Activated CD8-positive, alpha-beta memory T cell treated with anti-CD3 and anti-CD28 coated beads, Interleukin-2, amount 10 ng/mL, durations not matched to agents 7 days and 5 days (primary cell): ENCODE measurements at places on chromosomes 5 and 9. TPM values are rescaled to one million over a fixed set of nuclear protein-coding genes. Genes with fewer than 3 reads are reported as not detected.

The IGFBPL1 gene
- total RNA-seq: not detected

- H3K4me1 ChIP-seq: peaks cover 6% of the 10 kb centered on the region
- H3K4me3 ChIP-seq: no peak overlapping the region
- peaks cover 4% of the 10 kb centered on the region for H3K27me3 ChIP-seq
- no peak overlapping the region for H3K27ac ChIP-seq
- no peak for DNase-seq
Measured at GRCh38 chr9:32864971-32865370, 81.6 kb downstream of the TMEM215 start.

DNA sequence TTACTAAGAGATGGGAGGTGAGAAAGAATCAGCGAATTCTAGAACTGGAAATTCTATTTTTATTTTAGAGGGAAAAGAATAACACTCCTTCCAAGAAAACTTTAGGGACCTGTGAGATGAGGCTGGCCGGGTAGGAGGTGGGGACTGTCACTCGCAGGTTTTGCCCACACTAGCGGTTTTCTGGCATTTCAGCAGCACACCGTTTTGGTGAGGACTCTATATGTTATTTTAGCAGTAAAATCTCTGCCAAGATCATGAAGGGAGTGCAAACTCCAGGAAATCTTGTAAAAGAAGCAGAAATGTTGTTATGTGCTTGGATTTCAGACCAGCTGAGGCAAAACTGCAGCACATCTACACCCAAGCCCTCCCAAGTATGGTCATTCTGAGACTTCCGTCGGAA is 470.6 kb downstream of the PSAT1 start:
- H3K36me3 ChIP-seq: no peaks in the 10 kb centered on the region
- H3K27ac ChIP-seq: no peak overlapping the region
- H3K27me3 ChIP-seq: no peaks in the 10 kb centered on the region
- no peak for DNase-seq
- H3K4me1 ChIP-seq: no peaks in the 10 kb centered on the region
- H3K4me3 ChIP-seq: no peak overlapping the region

DNA sequence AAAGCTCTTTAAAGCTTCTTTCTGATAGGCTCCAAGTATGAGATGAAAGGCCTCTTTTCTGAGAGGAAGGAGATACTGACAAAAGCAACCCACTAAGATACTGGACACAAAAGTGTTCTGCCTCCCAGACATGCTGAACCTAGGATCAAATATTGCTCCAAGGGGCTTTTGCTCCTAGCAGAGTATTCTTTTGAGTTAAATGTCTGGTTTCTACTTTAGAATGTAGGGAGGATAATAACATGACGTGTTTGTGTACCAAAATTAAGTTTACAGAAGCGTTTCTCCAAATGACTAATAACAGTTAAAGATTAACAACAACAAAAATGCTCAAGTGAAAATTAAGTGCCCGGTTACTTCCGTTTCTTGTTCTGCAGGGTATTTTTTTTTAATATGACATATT is 2293.3 kb upstream of the C9orf72 start:
- H3K36me3 ChIP-seq: no peaks in the 10 kb centered on the region
- no peaks in the 10 kb centered on the region for H3K27me3 ChIP-seq
- no peaks in the 10 kb centered on the region for H3K4me1 ChIP-seq

- H3K4me3 ChIP-seq: no peak overlapping the region
- H3K4me1 ChIP-seq: no peaks in the 10 kb centered on the region
- no peak for DNase-seq
Measured at GRCh38 chr5:112203229-112203628, 215.8 kb downstream of the EPB41L4A start.

DNA sequence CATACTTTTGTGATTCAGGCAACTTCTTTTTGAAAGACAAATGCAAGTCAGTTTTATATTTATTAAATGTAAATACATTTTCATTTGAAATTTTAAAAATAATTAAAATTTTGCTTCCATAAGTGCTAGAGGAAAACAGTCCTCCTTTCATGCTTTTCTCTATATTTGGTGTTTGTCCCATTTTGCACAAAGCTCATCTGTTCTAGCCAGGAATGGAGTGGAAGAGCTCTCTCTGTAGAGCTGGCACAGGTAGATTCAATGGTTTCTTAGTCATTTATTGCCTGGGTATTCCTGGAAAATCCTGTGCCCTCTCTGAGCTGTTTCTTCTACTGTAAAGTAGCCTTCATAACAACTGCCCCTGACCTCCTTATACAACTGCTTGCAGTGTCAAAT is 267.6 kb upstream of the HAPLN1 start:
- no peaks in the 10 kb centered on the region for H3K27me3 ChIP-seq
- H3K4me3 ChIP-seq: no peak overlapping the region
- no peak for DNase-seq
- H3K27ac ChIP-seq: no peak overlapping the region

GRCh38 chr5:149403923-149404745 is 25.0 kb upstream of the IL17B start:
- H3K36me3 ChIP-seq: no peaks in the 10 kb centered on the region
- DNase-seq: no peak
- no peak overlapping the region for H3K4me3 ChIP-seq
- no peaks in the 10 kb centered on the region for H3K4me1 ChIP-seq
- H3K27ac ChIP-seq: no peak overlapping the region

DNA sequence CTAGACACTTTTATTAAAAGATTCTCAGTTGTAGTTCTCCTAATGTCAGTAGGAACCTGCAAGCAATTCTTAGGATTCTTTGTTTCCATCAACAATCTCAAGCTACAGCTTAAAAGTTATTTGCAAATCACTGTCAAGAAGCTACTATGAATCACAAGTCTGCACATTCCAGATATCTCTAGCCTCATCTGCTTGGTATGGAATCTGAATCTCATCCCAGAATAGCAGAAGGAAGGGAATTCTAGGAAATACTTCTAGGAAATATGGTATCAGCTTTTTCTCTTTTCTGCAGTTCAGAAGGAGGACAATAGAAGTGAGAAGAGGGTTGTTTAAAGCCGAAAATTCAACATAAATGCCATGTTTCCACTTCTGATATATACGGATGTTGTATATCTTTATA is 792.2 kb upstream of the CDH9 start:
- H3K36me3 ChIP-seq: no peaks in the 10 kb centered on the region
- no peak overlapping the region for H3K4me3 ChIP-seq
- DNase-seq: no peak
- no peak overlapping the region for H3K27ac ChIP-seq

- H3K4me3 ChIP-seq: no peak overlapping the region
- no peaks in the 10 kb centered on the region for H3K27me3 ChIP-seq
- no peak for DNase-seq
- H3K27ac ChIP-seq: no peak overlapping the region
- H3K4me1 ChIP-seq: no peaks in the 10 kb centered on the region
- H3K36me3 ChIP-seq: no peaks in the 10 kb centered on the region
Measured at GRCh38 chr9:120136696-120137095, 443.3 kb downstream of the CDK5RAP2 start.

DNA sequence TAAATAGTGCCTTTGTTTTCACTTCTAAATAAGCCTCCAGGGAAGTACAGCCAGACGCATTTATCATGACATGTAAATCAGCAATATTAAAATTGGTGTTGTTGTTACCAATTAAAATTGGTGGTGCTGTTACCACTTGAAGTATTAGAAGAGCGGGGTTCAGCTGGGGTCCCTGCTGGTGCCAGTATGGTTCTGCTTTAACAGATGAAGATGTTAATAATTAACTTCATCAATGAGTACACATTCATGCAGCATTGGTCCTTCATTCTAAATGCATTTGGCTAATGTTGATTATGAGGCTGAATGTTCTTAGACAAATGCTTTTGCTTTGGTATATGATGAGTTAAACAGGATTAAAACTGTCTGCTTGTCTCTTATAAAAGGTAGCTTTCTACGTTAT is 67.6 kb upstream of the TMC1 start:
- H3K4me3 ChIP-seq: no peak overlapping the region
- H3K36me3 ChIP-seq: peaks cover 3% of the 10 kb centered on the region
- H3K27ac ChIP-seq: no peak overlapping the region
- H3K4me1 ChIP-seq: peaks cover 4% of the 10 kb centered on the region

The LIX1 gene
- not detected for total RNA-seq

- DNase-seq: no peak
- no peak overlapping the region for H3K27ac ChIP-seq
- H3K4me1 ChIP-seq: peaks cover 4% of the 10 kb centered on the region
- H3K27me3 ChIP-seq: peaks cover 61% of the 10 kb centered on the region
- no peak overlapping the region for H3K4me3 ChIP-seq
Measured at GRCh38 chr9:132982458-132982857, 4.0 kb downstream of the GFI1B start.

- H3K27me3 ChIP-seq: peaks cover 10% of the 10 kb centered on the region
- H3K27ac ChIP-seq: no peak overlapping the region
- DNase-seq: no peak
- no peak overlapping the region for H3K4me3 ChIP-seq
Measured at GRCh38 chr9:92942688-92943616, 4.4 kb upstream of the FGD3 start.

GRCh38 chr9:113922160-113922559 is 46.1 kb downstream of the ZNF618 start:
- H3K4me1 ChIP-seq: peaks cover 3% of the 10 kb centered on the region
- H3K27me3 ChIP-seq: peaks cover 24% of the 10 kb centered on the region
- DNase-seq: peak; percentile 34
- H3K36me3 ChIP-seq: no peaks in the 10 kb centered on the region
- no peak overlapping the region for H3K27ac ChIP-seq
- H3K4me3 ChIP-seq: no peak overlapping the region

DNA sequence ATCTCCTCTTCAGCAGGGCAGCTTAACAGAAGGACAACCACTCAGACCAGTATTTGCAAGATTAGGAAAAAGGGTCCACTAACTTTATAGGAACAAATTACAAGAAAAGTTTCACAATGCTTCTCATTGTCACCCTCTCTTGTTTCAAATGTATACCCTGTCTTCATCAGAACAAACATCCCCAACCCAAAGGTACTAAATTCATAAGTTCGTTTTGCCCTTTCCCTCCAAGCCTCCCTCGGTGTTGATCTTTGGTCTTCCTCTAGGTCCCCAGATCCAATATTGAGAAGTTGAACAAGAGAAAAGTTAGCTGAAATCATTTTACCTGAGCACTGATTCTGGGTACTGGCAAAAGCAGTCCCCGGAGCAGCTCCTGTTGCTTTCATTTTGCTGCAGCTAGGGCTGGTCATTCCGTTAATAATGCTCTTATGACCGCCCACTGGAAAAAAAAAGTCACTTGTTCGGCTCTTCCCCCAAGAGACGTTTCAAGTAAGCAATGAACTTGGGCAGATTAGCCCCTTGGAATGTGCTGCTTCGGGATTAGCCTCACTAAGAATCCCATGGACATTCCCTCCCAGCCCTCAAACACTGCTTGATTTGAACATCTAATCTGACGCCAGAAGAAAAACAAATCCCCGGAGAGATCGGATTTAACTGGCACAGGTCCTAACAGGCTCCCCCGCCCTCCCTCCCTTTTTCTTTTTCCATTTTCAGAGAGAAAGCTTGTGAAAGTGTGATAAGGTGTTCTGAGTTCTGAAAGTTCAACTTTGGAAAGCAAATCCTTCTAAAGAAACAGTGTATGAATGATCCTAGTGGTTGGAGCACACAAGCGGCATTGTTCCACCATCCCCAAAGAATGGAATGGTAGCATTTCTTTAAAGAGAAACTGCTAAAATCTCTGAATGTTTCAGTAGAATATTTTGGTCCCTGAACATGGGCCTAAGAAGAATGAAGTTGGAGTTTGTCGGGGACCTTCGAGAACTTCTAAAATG is 252.5 kb downstream of the TRPM3 start:
- H3K4me3 ChIP-seq: no peak overlapping the region
- H3K36me3 ChIP-seq: no peaks in the 10 kb centered on the region
- H3K27me3 ChIP-seq: peaks cover 3% of the 10 kb centered on the region
- no peaks in the 10 kb centered on the region for H3K4me1 ChIP-seq
- DNase-seq: no peak

DNA sequence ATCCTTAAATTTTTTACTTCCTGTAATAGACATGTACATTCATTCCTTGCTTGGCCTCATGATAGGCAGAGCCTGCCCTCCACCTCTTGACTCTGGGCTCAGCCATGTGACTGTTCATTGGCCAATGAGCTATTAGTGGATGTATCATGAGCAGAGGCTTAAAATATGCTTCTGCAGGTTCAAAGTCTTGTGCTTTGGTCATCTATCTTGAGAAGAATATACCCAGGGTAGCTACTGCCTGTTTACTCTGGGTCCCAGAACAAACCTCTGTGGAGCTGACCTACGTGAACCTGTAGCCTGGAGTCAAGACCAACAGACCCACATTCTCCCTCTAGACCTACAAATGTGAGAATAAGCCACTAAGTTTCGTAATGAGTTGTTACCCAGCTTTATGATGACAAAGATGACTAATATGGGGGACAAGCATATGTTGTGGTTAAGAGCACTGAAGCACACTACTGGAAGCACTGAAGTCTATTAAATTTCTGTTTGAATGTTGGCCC is 244.4 kb downstream of the MAST4 start:
- H3K27ac ChIP-seq: peak overlapping the region; percentile 97
- H3K27me3 ChIP-seq: no peaks in the 10 kb centered on the region
- peak; percentile 85 for DNase-seq
- H3K36me3 ChIP-seq: peaks cover 34% of the 10 kb centered on the region
- peak overlapping the region; percentile 38 for H3K4me3 ChIP-seq
- peaks cover 67% of the 10 kb centered on the region for H3K4me1 ChIP-seq

- H3K27me3 ChIP-seq: no peaks in the 10 kb centered on the region
- peaks cover 30% of the 10 kb centered on the region for H3K36me3 ChIP-seq
- peaks cover 35% of the 10 kb centered on the region for H3K4me1 ChIP-seq
- peak overlapping the region; percentile 84 for H3K4me3 ChIP-seq
- DNase-seq: peak; percentile 60
Measured at GRCh38 chr5:612498-613424, 621 bp downstream of the CEP72 start.

- H3K4me1 ChIP-seq: peaks cover 9% of the 10 kb centered on the region
- no peaks in the 10 kb centered on the region for H3K36me3 ChIP-seq
Measured at GRCh38 chr9:35945341-35946018, 12.5 kb downstream of the OR2S2 start.

The FSTL4 gene
- total RNA-seq: not detected

GRCh38 chr5:167030500-167031120 is 1260.8 kb upstream of the WWC1 start:
- no peak overlapping the region for H3K4me3 ChIP-seq
- no peak for DNase-seq
- H3K4me1 ChIP-seq: no peaks in the 10 kb centered on the region

The C9 gene
- not detected for total RNA-seq

DNA sequence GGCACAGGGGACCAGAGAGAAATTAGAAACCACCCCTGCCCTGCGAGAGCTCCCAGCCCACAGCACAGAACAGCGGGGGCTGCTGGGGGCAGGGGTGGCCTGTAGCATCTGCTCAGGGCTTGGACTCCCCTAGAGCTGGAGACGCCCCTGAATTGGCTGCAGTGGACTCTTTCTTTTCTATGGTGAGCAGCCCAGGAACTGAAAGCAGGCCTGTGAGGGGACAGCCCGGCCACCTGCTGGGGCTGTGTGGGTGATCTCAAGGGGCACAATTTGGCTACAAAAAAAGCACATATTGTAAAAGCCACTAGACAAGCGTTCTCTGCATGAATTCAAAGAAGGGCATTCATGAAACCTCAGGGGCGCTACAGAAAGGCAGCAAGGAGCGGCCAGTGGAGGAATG is 57.5 kb upstream of the ICE1 start:
- no peaks in the 10 kb centered on the region for H3K4me1 ChIP-seq
- H3K4me3 ChIP-seq: no peak overlapping the region
- no peaks in the 10 kb centered on the region for H3K36me3 ChIP-seq
- no peak for DNase-seq

The TMEM8B gene
- 3.5 TPM for total RNA-seq
